ENCODE measurements at places on chromosomes 7 and 10.
A peak's percentile ranks its signal among the peaks of the same experiment; 100 is the strongest.

GRCh38 chr7:139232377-139232717 lies 1.3 kb downstream of the UBN2 start:
- no peak for DNase-seq

- DNase-seq, result no peak
Measured at GRCh38 chr10:118607768-118608354, 12.4 kb upstream of the PRLHR start.

DNA sequence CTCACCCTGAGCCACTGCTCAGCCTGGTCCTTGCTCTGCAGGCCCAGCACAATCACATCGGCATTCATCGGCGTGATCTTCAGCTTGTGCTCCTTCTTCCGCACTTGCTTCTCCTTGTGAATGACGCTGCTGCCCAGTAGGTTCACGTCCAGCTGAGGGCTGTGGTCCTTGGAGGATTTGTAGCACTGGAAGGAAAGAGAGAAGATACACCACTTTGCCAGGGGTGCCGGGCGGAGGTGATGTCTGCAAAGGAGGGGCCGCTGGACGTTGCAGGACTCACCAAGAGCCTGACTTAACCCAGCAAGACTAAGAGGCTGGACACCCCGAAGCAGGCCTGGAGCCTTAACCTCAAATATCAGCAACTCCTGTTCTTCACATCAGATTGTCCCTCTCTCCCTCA lies 74.8 kb downstream of the VWA2 start:
- DNase-seq, result no peak

DNA sequence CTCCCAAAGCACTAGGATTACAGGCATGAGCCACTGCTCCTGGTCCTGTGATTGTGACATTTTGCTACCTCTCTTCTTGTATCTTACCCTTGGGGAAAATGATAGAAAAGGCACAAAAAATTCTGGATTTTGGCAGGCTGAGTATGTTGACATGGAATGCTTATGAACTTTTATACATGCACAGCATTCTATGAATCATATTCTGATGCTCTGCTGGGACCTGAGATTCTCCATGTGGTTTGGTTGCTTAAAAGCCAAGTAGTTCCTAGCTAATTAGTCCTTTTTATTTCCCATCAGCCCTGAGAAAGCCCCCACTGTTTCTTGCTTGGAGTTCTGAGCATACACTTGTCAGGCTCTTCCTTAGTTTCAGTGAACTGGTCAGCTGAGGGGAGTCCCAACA lies 8.3 kb upstream of the KAZALD1 start:
- DNase-seq, result no peak

- DNase-seq, result no peak
Measured at GRCh38 chr7:103148131-103148993, 537 bp downstream of the NAPEPLD start.

DNA sequence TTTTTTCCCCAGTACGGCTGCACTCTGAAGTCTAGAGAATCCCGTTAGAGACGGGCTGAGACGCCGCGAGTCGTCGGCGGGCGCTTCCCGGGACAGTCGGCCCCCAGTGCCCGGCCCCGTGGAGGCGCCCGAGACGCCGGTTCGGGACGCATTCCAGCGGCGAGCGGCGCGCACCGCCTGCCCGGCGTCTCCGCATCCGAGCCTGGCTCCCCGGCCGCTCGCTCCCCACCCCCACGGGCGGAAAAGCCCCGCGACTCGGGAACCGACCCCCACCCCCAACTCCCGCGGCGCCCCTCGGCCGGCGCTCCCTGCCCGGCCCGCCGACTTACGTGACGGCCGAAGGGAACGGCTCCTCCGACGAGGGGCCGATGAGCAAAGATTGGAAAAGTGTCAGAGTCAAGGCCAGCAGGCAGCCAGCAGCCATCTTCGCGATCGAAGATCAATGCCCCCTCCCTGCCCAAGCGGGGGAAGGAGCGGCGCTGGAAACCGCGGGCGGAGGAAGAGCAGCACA lies 486 bp downstream of the CACNA2D1 start:
- DNase-seq, result peak; percentile 63

DNA sequence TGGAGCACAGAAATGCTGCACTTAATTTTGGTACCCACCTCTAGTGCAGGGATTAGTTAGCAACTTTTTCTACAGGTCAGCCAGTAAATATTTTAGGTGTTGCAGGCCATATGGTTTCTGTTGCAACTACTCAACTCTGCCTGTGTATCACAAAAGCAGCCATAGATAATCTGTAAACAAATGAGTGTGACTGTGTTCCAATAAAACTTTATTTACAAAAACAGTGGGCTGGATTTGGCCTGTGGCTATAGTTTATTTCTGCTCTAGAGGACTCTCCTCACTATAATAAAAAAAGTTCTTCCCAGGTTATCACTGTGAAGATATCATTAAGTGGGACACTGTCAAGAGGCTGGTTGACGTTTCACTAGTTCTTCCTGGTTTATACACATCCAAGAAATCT lies 65.8 kb downstream of the DNAJC12 start:
- DNase-seq, result no peak
